ENCODE measurements at places on chromosomes 4 and X.

- DNase-seq = no peak
Measured at GRCh38 chr4:173917255-173917960, 366.1 kb downstream of the FBXO8 start.

DNA sequence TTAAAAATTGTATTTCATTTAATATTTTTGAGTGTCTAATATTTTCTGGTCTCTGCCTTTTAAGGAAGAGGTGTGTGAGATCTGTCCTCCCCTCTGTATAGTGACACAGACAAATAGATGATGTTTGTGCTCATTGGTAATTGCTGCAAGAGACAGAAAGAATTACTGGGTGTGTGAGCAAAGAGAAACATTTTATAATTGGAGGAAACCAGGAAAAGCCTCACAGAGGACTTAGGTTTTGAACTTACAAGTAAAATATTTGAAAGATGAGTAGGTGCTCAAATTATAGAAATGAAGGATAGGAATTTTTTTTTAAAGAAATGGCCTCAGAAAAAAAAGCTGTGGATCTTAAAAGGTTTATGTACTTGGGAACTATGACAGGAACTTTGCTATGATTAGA is 149.8 kb downstream of the SPCS3 start:
- DNase-seq = no peak

- no peak for DNase-seq
Measured at GRCh38 chr4:86615501-86615900, 21.4 kb downstream of the PTPN13 start.

DNA sequence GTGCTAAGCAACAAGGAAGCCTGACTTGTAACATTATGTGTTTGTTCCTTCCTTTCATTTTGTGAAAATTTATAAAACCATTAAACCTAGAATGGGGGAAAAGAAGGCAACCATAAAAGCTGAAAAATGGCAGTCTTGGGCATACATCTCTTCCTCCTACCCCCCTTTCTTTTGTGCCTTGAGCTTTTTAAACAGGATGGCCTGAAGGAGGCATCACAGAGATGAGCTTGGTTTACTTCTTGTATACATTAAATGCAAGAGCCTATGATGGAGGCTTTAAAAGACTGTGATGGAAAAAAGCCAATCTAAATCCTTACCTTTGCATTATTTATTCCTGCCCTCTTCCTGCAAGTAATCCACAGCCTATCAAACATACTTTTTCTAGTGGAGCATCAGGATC is 36.2 kb upstream of the ADH7 start:
- no peak for DNase-seq

- no peak for DNase-seq
Measured at GRCh38 chrX:86263526-86263925, 115.3 kb downstream of the DACH2 start.

- DNase-seq = no peak
Measured at GRCh38 chr4:72666910-72667309, 97.9 kb upstream of the ADAMTS3 start.

GRCh38 chrX:20230406-20230805 is 36.3 kb downstream of the RPS6KA3 start:
- no peak for DNase-seq

DNA sequence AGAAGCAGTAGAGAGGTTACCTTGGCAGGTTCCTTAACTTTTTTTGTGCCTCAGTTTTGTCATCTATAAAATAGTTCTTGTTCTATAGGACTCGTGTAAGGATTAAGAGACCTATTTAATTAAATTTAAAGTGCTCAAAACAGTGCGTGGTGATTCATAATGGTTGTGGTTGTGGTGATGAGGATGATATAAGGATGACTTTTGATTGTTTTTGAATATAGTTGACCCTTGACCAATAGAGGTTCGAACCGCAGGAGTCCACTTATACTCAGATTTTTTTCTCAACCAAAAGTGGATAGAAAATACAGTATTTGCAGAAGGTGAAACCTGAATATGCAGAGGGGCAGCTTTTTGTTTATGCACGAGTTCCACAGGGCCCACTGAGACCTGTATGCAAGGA is 14.6 kb downstream of the SMAD1 start:
- no peak for DNase-seq

- no peak for DNase-seq
Measured at GRCh38 chrX:136710325-136710951, 62.5 kb downstream of the CD40LG start.

GRCh38 chrX:124194199-124194598 is 138.3 kb upstream of the TEX13D start:
- DNase-seq = no peak

- no peak for DNase-seq
Measured at GRCh38 chrX:34426334-34426733, 230.8 kb downstream of the TMEM47 start.

DNA sequence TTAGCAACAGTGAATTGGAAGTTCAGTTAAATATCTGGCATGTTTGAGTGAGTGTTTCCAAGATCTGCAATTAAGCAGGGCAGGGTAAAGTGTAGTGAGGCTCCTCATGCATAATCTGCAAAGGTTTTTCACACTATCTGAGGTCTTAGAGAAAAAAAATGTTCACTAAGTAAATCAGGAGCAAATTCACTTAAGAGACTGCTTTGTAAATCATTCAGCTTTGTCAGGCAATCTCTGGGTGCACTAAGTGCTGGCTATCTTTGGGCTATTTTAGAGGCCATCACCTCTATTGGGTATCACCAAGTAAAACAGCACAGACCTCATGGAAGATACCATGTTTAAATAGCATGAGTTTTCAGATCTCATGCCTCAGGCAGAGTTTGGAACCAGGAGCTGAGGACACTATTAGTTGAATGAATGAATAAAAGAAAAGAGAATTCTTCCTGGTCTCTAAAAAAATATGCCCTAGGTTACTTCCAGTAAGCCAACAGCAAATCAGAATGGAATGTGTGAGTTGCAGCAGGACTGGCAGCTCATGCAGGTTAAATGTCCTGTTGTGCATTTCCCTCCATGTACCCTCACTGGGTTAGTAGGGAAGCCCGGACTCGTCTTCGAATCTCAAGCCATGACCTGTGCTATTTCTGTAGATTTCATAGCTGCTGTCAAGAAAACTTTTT is 195.3 kb downstream of the KCNIP4 start:
- DNase-seq = no peak

DNA sequence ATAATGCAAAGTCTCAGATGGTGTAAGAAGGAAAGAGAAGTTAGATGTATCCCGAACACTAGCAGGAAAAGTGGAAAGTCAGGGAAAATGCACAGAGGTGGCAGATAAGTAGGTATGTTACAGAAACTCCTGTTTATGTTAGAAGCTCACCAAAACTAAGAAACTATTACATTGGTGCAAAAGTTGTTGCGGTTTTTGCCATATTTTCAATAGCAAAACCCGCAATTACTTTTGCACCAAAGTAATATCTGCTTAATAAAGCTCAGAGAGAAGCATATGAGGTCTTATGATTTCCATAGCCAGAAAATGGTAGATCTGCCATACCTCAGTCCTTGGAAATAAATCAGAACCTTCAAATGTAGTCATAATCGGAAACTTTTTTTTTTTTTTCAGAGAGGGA is 1035.6 kb downstream of the PCDH7 start:
- no peak for DNase-seq

All from AG09309 (cell line).